ENCODE measurements at places on chromosomes 16 and 17. TPM values are rescaled to one million over a fixed set of nuclear protein-coding genes. Genes with fewer than 3 reads are reported as not detected.

ATP2A3 gene
- total RNA-seq, result 5.1 TPM

TXNDC17 gene
- total RNA-seq, result 57.7 TPM

NSF gene
- total RNA-seq, result 24.9 TPM

CD300H gene
- not detected for total RNA-seq

ABCA10 gene
- 2.7 TPM for total RNA-seq

FOXF1 gene
- total RNA-seq, result not detected

WFIKKN1 gene
- 0.18 TPM for total RNA-seq

MAP2K6 gene
- 3.4 TPM for total RNA-seq

CEP20 gene
- total RNA-seq, result 24.1 TPM

DNA sequence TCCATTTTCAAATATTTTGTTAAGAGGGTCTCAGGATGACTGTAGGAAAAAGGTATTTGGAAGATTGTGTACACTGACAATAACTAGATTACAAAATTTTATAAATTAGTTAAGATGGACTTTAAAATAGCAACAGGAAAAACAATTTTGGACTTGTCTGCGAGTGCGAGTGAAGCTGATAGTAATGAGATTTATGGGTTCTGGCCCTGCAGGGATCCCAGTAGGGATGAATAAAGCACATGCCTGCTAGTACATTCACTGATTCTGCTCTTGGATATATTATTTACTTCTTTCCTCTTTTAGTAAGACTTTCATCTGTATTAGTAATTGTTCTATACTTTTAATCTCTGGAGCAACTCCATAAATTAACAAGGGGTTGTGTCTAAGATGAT lies 28.2 kb downstream of the PRKCA start:
- peaks cover 3% of the 10 kb centered on the region for H3K4me1 ChIP-seq
- H3K27ac ChIP-seq, result no peak overlapping the region
- H3K27me3 ChIP-seq, result no peaks in the 10 kb centered on the region
- H3K4me3 ChIP-seq, result no peak overlapping the region
- DNase-seq, result no peak

DNA sequence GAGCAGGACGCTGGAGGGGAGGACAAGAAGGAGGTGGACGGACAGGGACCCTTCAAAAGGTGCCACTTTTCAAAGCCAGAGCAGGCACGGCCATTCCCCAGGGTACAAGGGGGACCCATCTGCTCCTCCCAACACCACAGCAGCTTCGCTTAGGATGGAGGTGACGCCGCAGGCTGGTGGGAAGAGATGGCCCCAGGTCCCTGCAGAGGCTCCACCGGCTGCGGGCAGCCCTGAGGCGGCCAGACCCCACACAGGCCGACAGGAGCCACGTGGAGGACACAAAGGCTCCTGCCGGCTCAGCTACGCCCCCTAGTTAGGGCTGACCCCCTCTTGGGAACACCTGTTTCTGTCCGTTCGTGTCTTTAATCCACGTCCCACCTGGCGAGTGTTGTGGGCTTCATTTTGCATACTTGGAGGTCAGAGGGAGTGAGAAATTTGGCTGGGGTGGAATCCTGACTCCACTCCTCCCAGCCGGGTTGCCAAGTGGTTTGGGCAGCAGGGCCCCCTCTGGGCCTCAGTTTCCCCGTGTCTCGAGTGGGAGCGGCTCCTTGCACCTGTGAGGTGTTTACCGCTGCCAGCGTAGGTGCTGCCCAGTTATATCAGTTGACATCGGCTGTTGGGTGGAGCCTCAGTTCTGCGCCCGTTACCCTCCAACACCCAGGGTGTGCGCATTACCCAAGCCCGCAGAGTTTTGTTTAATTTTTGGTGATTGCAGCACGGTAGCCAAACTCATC lies 5.8 kb upstream of the FN3KRP start:
- H3K27me3 ChIP-seq, result no peaks in the 10 kb centered on the region
- peaks cover 2% of the 10 kb centered on the region for H3K4me1 ChIP-seq
- no peak overlapping the region for H3K4me3 ChIP-seq
- no peaks in the 10 kb centered on the region for H3K36me3 ChIP-seq
- DNase-seq, result no peak

DNA sequence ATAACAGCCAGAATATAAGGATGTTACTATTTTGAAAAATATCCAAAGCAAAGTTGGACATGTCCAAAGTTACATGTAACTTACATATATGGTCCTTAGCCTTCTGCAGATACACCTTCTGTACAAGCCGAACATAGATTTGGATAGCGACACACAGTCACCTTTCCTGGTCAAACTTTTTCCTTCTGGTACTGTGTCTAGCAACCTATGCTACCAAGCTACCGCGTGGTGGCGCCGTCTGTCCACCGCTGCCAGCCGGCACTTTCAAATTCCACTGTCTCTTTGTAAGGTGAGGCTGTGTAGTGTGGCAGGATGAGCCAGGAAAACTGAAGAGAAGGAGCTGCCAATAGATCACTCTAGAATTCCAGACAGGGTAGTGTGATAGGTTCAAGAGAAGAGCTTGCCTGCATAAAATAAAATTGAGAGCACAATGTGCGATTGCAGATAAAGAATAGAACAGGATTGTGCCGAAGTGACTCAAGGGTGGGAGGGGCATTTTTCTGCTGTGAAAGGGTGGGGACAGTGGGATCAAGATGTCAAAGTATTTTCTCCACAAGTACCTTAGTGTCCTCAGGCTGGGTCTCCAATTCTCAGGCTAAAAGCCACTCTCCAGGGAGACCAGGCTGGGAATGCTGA lies 366.9 kb downstream of the SLC39A11 start:
- H3K27me3 ChIP-seq, result no peaks in the 10 kb centered on the region
- DNase-seq, result peak; percentile 41
- no peaks in the 10 kb centered on the region for H3K36me3 ChIP-seq
- no peak overlapping the region for H3K27ac ChIP-seq
- no peak overlapping the region for H3K4me3 ChIP-seq

- peaks cover 53% of the 10 kb centered on the region for H3K36me3 ChIP-seq
- H3K4me3 ChIP-seq, result no peak overlapping the region
- H3K27me3 ChIP-seq, result no peaks in the 10 kb centered on the region
- no peak for DNase-seq
Observed at GRCh38 chr17:42212382-42212781, 18.1 kb upstream of the GHDC start.

- peaks cover 41% of the 10 kb centered on the region for H3K4me1 ChIP-seq
- no peaks in the 10 kb centered on the region for H3K27me3 ChIP-seq
- peak; percentile 44 for DNase-seq
- H3K27ac ChIP-seq, result peak overlapping the region; percentile 95
- peak overlapping the region; percentile 98 for H3K4me3 ChIP-seq
- no peaks in the 10 kb centered on the region for H3K36me3 ChIP-seq
Observed at GRCh38 chr16:10578474-10579316, 1.7 kb downstream of the EMP2 start.

GRCh38 chr17:48693178-48693577 lies 29.1 kb downstream of the PRAC1 start:
- H3K4me3 ChIP-seq, result no peak overlapping the region
- DNase-seq, result no peak
- no peak overlapping the region for H3K27ac ChIP-seq
- no peaks in the 10 kb centered on the region for H3K4me1 ChIP-seq
- peaks cover 64% of the 10 kb centered on the region for H3K27me3 ChIP-seq
- H3K36me3 ChIP-seq, result no peaks in the 10 kb centered on the region

GRCh38 chr17:35665662-35666061 lies 65.8 kb upstream of the RASL10B start:
- no peaks in the 10 kb centered on the region for H3K27me3 ChIP-seq
- no peak for DNase-seq
- no peak overlapping the region for H3K27ac ChIP-seq
- no peaks in the 10 kb centered on the region for H3K36me3 ChIP-seq
- no peak overlapping the region for H3K4me3 ChIP-seq
- H3K4me1 ChIP-seq, result peaks cover 2% of the 10 kb centered on the region

GRCh38 chr17:39462631-39463375 lies 1.5 kb downstream of the CDK12 start:
- no peaks in the 10 kb centered on the region for H3K27me3 ChIP-seq
- H3K27ac ChIP-seq, result peak overlapping the region; percentile 97
- DNase-seq, result no peak
- peaks cover 10% of the 10 kb centered on the region for H3K36me3 ChIP-seq

DNA sequence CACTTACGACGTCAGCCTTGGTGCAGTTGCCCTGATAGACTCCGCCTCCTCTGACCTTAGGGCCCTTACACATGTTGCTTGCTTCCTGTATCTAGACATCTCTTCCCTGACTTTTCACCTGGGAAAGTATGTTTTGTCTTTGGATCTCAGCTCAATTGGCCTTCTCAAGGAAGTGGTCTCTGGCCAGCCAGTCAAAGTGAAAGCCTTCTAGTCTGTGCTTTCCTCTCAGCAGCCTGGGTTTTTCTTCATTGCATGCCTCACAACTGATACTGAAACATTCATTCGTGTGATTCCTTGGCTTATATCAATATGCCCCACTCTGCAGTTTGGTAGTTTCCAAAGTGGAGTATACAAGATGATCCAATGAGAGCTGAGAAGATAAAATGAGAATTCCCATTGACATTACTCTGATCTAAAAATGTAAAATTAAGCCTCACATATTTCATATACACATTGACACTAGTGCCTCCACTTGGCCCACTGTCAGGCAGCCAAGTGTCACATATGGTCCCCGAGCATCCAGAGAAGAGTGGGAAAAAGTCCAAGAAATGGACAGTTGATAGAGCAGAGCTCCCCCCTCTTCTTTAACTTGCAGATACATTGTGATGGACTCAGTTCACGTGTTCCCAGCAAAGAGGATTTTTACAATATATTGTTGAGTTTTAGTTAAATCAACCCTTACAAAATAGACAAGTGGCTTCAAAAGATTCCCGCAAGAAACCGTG lies 371.2 kb upstream of the ASIC2 start:
- H3K4me3 ChIP-seq, result no peak overlapping the region
- no peaks in the 10 kb centered on the region for H3K4me1 ChIP-seq
- no peaks in the 10 kb centered on the region for H3K36me3 ChIP-seq
- DNase-seq, result no peak
- peaks cover 7% of the 10 kb centered on the region for H3K27me3 ChIP-seq

DNA sequence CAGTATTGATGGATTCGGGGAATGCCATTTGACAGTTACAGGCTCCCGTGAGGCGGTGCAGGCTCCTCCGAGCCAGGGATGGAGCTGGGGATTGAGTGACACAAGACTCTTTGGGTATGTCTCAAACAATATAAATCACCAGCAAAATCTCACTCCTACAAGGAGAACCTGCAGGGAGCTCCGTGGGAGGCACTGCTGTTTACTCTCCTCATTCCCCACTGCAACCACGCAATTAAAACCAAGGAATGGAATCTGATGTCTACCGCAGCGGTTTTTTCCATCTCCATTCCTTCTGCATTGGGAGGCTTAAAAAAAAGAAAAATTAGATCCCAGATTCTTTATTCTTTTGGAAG lies 157.9 kb downstream of the WWOX start:
- no peak overlapping the region for H3K27ac ChIP-seq
- no peaks in the 10 kb centered on the region for H3K36me3 ChIP-seq
- H3K4me1 ChIP-seq, result no peaks in the 10 kb centered on the region
- H3K4me3 ChIP-seq, result no peak overlapping the region

- DNase-seq, result no peak
- H3K4me3 ChIP-seq, result no peak overlapping the region
- H3K4me1 ChIP-seq, result peaks cover 17% of the 10 kb centered on the region
- H3K36me3 ChIP-seq, result no peaks in the 10 kb centered on the region
- H3K27me3 ChIP-seq, result no peaks in the 10 kb centered on the region
Observed at GRCh38 chr17:62963296-62963695, 2.7 kb upstream of the TANC2 start.

DNA sequence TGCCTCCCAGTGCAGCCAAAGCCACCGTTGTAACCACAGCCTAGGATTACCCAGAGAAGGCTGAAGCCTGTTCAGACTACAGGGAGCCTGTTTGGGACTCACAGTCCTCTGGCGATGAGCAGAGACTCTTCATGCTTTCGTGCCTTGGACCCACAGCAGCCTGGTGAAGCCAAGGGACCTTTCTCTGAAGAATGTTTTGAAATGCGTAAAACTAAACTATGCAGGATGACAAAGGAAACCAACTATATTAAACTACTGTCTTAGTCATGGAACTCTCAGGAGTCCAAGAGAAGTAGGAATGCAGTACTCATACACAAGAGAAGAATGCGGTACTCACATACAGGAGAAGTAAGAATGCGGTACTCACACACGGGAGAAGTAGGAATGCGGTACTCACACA lies 20.9 kb downstream of the ABR start:
- H3K27me3 ChIP-seq, result no peaks in the 10 kb centered on the region
- DNase-seq, result no peak
- no peak overlapping the region for H3K27ac ChIP-seq

- H3K4me3 ChIP-seq, result no peak overlapping the region
- peak overlapping the region; percentile 31 for H3K27ac ChIP-seq
- no peaks in the 10 kb centered on the region for H3K27me3 ChIP-seq
- no peak for DNase-seq
Observed at GRCh38 chr16:55386534-55387296, 62.7 kb downstream of the IRX6 start.

GRCh38 chr16:25689137-25689836 lies 2.5 kb upstream of the HS3ST4 start:
- peaks cover 54% of the 10 kb centered on the region for H3K27me3 ChIP-seq
- H3K4me1 ChIP-seq, result no peaks in the 10 kb centered on the region
- H3K36me3 ChIP-seq, result no peaks in the 10 kb centered on the region

DNA sequence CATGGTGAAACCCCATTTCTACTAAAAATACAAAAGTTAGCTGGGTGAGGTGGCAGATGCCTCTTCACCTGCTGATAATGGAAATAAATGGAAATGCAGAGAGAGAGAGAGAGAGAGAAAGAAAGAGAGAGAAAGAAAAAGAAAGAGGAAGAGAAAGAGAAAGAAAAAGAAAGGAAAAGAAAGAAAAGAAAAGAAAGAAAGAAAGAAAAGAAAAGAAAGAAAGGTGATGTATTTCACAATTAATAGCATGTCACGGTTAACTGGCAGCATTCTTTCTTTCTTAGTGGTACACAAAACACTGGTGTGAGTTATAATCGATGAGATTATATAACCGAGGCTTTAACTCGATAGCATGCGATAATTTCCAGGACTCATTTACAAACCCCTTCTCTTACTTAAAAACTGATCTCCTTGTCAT lies 3.2 kb downstream of the ACOX1 start:
- H3K4me3 ChIP-seq, result no peak overlapping the region
- H3K27me3 ChIP-seq, result no peaks in the 10 kb centered on the region
- peaks cover 57% of the 10 kb centered on the region for H3K4me1 ChIP-seq
- DNase-seq, result no peak
- peak overlapping the region; percentile 11 for H3K27ac ChIP-seq
- peaks cover 51% of the 10 kb centered on the region for H3K36me3 ChIP-seq

GRCh38 chr16:6576113-6576512 lies 756.5 kb upstream of the RBFOX1 start:
- no peak overlapping the region for H3K4me3 ChIP-seq

GRCh38 chr16:10181196-10182162 lies 749 bp downstream of the GRIN2A start:
- peaks cover 24% of the 10 kb centered on the region for H3K4me1 ChIP-seq
- no peaks in the 10 kb centered on the region for H3K36me3 ChIP-seq
- H3K4me3 ChIP-seq, result no peak overlapping the region
- no peak overlapping the region for H3K27ac ChIP-seq
- peaks cover 82% of the 10 kb centered on the region for H3K27me3 ChIP-seq
